Activated CD4-positive, alpha-beta T cell treated with anti-CD3 and anti-CD28 coated beads, Interleukin-2, amount 10 ng/mL, durations not matched to agents 24 days and 14 days (primary cell): ENCODE measurements at places on chromosomes 1 and 21. TPM values are rescaled to one million over a fixed set of nuclear protein-coding genes. Genes with fewer than 3 reads are reported as not detected.

Gene OR2M3
- not detected in 2 replicates for total RNA-seq

Gene OR2L13
- total RNA-seq = not detected in 2 replicates

Gene ELF3
- 0.14 and 0.68 TPM in 2 replicates for total RNA-seq

Gene ZFP69
- total RNA-seq = 3.1 and 3.9 TPM in 2 replicates

Gene DFFA
- 57.4 and 58.2 TPM in 2 replicates for total RNA-seq

Gene AMY1A
- total RNA-seq = not detected in 2 replicates

Gene TGFBR3
- total RNA-seq = 5.3 and 7.4 TPM in 2 replicates

Gene BARHL2
- total RNA-seq = not detected in 2 replicates
